ENCODE measurements at places on chromosomes 6 and 20.

DNA sequence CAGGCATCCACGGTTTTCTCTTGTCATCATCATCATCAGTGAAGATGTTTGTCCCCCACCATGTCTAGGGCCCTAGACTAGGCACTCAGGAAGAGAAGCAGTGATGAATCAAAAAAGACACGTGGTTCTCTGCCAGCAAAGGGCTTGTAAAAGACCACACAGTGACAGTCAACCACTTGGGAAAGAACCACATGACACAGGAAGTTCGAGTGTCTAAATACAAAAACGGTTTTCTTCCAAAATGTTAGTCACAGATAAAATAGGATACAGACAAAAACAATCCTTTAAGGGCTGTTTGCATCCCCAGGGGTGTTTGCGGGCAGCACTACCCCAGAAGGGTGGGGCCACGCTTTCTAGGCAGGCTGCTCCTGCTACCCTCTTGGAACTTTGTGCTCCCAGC, 356.8 kb upstream of the AGPAT4 start:
- no peak for DNase-seq

GRCh38 chr6:157535340-157536222, 154.6 kb downstream of the ZDHHC14 start:
- DNase-seq, result no peak

GRCh38 chr20:25039697-25040437, 18.1 kb downstream of the ACSS1 start:
- DNase-seq, result no peak

- no peak for DNase-seq
Measured at GRCh38 chr6:90424580-90424979, 127.9 kb upstream of the BACH2 start.

DNA sequence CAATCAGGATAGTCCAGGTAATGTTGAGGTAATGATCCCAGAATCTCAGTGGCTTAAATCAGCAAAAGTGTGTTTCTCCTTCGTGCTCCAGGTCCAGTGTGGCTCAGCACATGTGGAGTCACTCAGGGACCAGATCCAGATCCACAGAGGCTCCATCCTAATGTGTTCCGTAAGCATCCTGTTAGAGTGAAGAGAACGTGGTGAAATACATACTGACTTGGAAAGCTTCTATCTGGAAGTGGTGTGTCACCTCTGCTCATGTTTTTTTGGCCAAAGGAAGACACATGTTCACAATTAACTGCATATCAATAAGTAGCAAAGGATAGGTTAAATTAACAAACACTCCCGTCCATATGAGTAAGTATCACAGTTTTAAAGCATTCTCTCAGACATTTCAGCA, 26.8 kb upstream of the PREP start:
- no peak for DNase-seq

- DNase-seq, result no peak
Measured at GRCh38 chr20:61691978-61692377, 373.7 kb downstream of the TAF4 start.

DNA sequence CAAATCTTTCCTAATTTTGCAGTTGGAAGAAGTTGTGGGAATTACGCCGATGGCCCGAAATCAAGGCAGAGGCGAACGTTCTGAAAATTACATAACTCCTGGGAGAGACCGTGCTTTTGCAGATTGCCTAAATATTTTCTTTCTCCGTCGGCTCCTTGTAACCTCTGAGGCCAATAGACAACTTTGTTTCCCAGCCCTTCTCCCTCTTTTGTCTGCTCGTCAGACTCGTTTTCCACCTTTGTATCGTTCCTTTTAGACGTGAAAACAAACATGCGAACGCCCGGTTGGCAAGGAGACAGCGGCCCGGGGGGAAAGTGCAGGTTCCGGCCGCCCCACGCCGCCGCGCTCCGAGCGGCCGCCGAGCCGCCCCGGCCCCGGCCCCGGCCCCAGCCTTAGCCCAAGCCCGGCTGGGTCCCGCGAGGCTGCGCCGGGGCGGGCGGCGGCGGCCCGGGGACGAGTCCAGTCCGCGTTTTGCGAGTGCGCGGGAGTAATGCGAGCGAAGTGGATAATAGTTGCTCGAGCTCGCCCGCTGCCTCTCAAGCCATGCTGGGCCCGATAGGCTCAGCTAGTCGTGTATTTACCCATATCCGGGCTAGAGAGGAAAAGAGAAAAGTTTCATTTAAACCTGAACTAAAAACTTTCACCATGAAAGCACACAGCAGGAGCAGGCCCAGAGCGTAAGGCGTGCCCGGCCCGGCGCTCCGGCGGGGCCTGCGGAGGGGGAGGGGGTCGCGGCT, at the start of gene ARID1B:
ARID1B (plus strand) TSS at position 539 of the 737 bp plus-strand sequence. CDS start 303 bp downstream, outside the sequence.
- DNase-seq, result peak; percentile 85

GRCh38 chr6:43515808-43516207, 918 bp downstream of the YIPF3 start:
- no peak for DNase-seq

DNA sequence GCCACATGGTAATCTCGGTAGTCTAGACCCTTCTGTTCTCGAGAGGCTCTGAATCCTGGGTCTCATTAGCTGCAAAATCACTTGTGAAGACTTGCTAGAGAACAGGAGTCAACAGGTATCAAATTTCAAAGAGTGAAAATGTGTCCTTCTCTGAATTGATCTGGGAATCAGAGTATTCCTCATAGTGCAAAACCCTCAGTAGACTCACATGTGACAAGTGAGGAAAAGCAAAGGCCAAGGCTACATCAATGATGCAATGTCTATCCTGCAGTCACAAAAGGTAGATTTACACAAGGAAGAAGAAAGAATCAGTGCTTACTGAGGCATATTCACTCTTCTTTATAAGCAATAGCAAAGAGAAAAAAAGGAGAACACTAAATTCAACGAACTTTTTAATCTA, 1220.0 kb upstream of the GJE1 start:
- DNase-seq, result no peak

- DNase-seq, result no peak
Measured at GRCh38 chr20:62477669-62478455, 2.1 kb upstream of the GATA5 start.

- no peak for DNase-seq
Measured at GRCh38 chr6:8939615-8940014, 504.3 kb upstream of the SLC35B3 start.

DNA sequence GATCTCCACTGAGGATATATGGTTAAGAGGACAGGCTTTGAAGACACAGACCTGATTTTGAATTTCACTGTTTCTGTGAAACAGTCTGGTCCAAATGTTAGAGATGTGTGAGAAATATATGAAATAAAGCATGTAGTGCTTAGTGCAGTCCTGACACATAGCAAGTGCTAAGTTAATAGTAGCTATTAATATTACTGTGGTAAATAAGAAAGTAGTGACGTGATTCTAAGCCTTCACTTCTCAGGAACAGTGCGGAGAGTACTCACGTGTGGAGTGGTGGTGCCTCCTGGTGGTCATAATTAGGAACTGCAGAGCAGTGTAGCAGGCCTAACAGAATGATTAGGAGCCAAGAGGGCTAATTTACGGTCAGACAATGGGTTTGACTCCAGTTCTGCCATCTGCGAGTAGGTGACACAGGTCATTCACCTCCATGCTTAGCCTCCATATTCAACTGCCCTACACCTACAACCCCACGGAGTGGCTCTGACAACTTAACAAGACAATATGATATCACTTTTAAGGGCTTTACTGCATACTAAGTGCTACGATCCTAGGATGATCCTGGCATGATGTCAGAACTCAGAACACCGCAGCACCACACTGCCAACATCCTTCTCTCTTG, 106.2 kb downstream of the JPH2 start:
- peak; percentile 78 for DNase-seq

DNA sequence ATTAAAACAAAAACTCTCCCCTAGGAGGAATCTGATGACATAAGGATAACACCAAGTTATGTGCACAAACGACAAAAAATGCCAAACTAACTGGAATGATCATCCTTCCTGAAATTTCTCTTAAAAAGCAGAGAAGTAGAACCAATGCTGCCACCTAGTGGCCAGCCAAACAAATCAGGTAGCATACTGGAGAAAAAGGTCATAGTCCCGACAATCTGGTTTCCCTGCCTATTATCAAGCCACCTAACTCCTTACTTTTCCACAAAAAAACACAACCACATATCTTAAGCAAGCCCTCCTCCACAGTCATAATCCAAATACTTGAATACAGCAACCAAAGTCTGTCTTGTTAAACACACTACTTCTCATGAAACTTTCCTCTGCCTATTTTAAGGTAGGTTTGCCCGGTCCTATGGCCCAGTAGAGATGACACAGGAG, 5.3 kb downstream of the OARD1 start:
- DNase-seq, result peak; percentile 56

- no peak for DNase-seq
Measured at GRCh38 chr6:112155886-112156285, 68.5 kb downstream of the FAM229B start.

DNA sequence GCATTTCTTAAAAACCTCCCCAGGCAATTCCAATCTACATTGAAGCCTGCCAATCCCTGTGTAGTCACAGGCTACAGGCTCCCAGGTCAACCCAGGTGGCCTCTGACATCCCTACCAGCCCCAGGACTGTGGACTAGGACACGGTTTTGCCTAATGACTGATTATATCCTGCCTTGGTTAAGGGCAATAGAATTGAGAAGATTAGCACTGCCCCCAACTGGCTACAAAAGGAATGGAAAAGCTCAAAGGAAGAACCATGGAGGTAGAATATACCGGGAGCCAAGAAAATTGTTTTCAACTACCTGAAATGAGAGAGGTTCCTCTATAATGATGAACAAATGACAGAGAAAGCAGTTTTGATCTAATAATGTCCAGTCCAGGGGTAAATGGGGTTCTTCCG, 421.1 kb upstream of the AGPAT4 start:
- DNase-seq, result no peak

DNA sequence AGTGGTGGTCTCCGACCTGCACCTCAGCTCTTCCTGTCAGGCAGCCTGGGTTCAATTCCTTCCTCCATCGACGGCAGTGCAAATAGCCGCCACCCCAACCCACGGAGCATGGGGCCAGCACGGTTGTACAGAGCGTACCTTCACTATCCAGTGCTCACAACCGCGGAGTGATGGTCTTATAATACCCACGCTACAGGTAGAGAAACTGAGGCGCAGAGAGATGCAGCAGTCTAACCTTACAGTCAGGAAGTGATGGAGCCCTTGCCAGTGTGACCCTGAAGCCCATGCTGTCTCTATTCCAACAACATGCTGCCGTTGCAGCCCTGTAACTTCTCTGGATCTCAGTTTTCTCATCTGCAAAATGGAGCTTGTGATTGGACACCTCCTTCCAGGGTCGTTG, 11.0 kb downstream of the SCRT2 start:
- no peak for DNase-seq

DNA sequence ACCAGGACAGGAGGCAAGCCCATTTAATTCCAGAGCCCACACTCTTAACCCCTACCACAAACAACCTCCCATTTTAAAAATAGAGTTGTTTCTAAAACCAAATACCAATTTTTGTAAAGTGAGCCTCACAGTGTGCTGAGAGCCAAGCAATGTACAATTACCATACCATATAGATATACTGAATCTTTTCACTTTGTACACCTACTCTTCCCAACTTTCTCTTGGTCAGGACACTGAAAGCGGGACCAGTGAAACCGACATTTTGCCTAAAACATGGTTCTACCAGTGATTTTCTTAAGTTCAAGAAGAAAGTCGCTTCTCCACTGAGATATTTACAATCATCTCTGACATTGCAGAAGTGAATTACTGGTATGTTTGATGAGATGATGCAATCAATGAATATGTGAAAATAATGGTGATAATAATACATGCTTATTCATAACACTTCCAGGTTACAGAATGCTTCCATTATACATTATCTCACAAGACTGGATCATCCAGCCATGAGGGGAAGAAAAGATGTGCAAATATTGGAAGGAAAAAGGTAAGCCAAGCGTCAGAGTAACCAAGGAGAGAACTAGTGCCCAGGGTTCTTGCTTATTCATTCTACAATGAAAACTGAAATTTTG, 74.1 kb downstream of the HIVEP2 start:
- DNase-seq, result no peak

- DNase-seq, result no peak
Measured at GRCh38 chr20:9200196-9200595, 131.3 kb downstream of the PLCB4 start.

DNA sequence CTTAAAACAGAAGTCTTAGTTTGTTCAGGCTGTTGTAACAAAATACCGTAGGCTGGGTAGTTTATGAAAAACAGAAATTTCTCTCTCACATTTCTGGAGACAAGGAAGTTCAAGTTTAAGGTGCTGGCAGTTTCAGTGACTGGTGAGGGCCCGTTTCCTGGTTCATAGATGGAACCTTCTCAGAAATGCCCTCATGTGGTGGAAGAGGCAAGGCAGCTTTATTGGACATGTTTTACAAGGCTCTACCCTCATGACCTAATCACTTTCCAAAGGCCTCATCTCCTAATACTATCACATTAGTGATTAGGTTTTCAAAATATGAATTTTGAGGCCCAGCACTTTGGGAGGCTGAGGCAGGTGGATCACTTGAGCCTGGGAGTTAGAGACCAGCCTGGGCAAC, 2.4 kb downstream of the HEBP2 start:
- no peak for DNase-seq

GRCh38 chr20:50215101-50215690, 24.6 kb downstream of the CEBPB start:
- DNase-seq, result no peak

All from CD4-positive, alpha-beta T cell treated with Interleukin-15 for 1 hour (primary cell).